ENCODE measurements at places on chromosomes 7 and 10.

DNA sequence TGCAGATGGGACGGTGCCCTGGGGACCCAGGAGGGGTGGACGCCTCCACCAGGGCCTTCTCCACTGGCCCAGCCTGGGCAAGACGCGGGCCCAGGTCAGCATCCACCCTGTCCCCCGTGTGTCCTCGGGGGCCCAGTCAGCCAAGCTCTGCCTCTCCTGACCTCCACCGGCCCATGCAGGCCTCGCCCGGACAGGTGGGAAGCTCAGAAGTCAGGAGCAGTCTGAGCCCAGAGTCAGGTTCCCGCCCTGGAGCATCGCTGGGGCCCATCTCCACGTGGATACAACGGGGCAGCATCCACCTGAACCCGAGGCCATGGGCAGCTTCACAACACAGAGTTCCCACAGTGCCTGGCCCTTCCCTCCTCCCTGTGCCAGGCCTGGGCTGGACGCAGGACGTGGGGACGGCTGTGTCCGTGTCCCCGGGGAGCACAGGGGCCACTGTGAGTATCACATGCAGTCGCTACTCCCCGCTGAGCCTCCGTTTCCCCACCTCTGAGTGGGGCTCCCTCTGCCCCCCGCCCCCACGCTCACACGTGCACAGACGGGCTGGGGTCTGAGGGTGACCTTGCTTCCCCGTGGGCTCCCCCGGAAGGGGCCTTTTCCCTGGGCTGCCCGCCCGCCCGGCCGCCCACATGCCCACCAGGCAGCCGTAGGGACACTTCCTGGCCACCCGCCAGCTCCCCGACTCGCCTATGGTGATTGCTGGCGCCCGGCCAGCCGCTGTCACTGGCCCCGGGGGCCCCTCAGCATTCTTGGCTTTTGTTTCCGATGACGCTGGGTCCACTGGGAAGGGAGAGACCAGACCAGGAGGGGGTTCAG lies 64.3 kb downstream of the PDGFA start:
- DNase-seq: no peak

GRCh38 chr7:143493751-143494150 lies 16.1 kb downstream of the TAS2R41 start:
- DNase-seq: no peak

GRCh38 chr10:121079226-121079625 lies 228.1 kb downstream of the WDR11 start:
- DNase-seq: no peak

DNA sequence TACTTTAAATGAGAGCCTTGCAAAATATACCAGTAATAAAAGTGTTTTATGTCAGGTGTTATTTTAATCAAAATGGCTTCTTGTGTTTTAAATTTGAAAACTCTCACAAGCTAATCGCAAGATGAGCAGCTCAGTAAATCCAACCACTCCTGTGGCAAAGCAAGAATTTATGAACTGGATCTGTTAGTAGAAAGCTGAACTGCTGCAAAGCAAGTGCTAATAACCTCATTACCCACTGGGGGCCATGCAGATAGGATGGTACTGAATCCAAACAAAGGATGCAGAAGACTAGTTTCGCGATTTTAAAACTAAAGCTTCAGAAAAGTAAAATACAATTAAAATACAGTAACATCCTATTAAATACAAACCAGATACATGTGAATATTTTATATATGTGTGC lies 468.0 kb downstream of the PARD3 start:
- DNase-seq: no peak

DNA sequence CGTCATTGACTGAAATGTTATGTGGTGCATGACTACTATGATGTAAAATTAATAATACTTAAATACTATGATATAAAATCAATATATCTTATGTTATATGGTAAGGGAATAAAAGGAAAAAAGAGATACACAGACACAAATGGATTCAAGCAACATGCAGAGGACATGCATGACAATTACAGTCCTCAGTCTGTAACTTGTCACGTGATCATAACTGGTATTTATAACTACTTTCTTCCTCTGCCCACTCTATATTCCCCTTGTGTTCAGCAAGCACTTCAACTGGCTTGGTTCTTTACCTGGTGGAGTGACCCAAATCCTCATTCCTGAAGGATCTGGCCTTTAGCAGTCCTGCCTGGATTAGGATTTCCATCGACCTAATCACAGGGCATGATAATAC lies 104.4 kb upstream of the FAM180A start:
- DNase-seq: peak; percentile 20

GRCh38 chr10:104509981-104510380 lies 131.1 kb upstream of the SORCS3 start:
- no peak for DNase-seq

- no peak for DNase-seq
Measured at GRCh38 chr7:43480581-43480980, 102.3 kb upstream of the STK17A start.

- DNase-seq: peak; percentile 65
Measured at GRCh38 chr10:63976538-63976937, 455.3 kb downstream of the REEP3 start.

GRCh38 chr7:106415433-106415832 lies 130.7 kb upstream of the NAMPT start:
- no peak for DNase-seq

GRCh38 chr7:134533288-134533771 lies 6.0 kb downstream of the AKR1B10 start:
- DNase-seq: no peak

GRCh38 chr10:118072840-118073239 lies 26.1 kb upstream of the RAB11FIP2 start:
- no peak for DNase-seq

DNA sequence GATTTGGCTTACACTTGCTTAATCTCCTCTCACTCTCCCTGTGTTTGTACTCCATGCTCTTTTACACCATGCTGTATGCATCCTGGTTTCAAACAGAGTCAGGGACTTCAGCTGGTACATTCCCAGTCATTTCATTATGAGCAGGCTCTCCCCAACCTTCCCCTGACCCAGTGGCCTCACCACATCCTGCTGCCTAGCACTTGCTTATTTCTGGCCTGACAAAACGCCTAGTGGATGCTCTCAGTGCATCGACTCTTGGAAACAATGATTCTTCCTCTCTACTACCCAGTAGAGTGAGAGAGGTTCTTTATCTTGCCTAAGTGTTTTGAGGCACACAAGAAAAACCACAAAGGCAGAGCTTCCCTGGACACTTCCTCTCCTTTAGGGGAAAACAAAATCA lies 63.4 kb downstream of the CAV1 start:
- peak; percentile 18 for DNase-seq

DNA sequence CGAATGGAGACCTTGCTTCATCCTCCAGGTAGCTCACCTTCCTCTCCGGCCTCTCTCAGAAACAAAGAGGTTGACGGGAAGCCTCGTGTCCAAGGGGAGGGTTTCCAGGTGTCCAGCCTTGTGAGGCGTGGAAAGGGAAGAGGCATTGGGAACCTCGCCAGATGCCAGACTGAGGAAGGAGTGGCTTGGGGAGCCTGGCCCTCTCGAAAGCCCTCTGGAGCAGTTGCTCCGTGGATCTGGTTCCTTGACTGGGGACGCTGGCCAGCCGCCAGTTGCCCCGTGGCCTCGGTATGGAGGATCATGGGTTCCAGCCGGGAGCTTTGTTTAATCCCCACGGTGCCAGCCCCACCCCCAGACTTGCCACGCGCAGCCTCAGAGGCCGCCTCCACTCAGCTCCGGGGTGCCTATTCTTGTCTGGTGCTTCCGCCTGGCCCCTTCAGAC lies 30.3 kb upstream of the SUN1 start:
- no peak for DNase-seq

- no peak for DNase-seq
Measured at GRCh38 chr10:131746785-131747184, 154.0 kb upstream of the PPP2R2D start.

GRCh38 chr7:132077971-132078685 lies 498.1 kb downstream of the PLXNA4 start:
- DNase-seq: no peak

- no peak for DNase-seq
Measured at GRCh38 chr7:14115701-14116100, 126.2 kb upstream of the ETV1 start.
